ENCODE measurements at places on chromosomes 3 and 15. TPM values are rescaled to one million over a fixed set of nuclear protein-coding genes. Genes with fewer than 3 reads are reported as not detected.

GRCh38 chr3:45753095-45753494, 43.2 kb downstream of the SLC6A20 start:
- no peak for DNase-seq

DNA sequence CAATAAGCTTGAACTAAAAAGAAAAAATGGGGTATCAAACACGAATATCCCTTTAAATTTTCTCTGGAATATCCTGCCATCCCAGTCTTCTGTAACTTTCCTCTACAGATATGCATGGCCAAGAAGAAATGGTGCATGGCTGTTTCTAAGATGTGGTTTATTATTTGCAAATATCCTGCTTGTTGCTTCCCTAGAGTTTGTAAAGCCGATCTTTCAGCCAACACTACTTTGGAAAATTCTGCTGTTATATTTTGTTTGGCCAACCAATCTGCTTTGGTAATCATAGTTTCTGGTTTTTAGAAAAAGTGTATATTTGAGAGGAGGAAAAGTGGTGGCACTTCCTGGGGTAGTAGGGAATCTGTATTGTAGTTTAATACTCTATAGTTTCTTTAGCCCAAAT, 13.9 kb downstream of the PHLDB2 start:
- no peak for DNase-seq

- DNase-seq: no peak
Measured at GRCh38 chr3:105868431-105868741, 426 bp downstream of the CBLB start.

DNA sequence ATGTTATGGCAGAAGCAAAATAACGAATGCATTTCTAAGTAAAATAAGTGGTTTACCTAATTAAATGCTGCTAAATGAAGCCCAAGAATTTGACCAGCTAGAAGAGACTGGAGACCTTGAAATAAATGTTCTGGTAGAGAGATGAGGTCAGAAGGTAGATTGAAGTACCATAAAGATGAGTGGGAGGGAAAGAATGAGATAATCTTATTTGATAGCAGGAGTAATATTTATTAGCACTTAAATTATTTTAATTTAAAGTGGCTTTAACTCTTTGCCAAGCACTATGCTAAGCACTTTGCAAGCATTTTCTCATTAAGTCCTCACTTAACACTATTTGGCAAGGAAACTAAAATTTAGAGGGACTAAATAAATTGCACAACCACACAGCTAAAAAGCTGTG, 314.9 kb upstream of the CCDC54 start:
- no peak for DNase-seq

GRCh38 chr3:14042680-14043079, 82.0 kb downstream of the CHCHD4 start:
- DNase-seq: no peak

Gene GP9
- total RNA-seq: not detected

Gene CP
- not detected for total RNA-seq

Measured in activated CD4-positive, alpha-beta T cell treated with anti-CD3 and anti-CD28 coated beads, Interleukin-2, amount 10 ng/mL, durations not matched to agents 24 days and 14 days (primary cell).